ENCODE measurements at places on chromosomes 6 and 20.

DNA sequence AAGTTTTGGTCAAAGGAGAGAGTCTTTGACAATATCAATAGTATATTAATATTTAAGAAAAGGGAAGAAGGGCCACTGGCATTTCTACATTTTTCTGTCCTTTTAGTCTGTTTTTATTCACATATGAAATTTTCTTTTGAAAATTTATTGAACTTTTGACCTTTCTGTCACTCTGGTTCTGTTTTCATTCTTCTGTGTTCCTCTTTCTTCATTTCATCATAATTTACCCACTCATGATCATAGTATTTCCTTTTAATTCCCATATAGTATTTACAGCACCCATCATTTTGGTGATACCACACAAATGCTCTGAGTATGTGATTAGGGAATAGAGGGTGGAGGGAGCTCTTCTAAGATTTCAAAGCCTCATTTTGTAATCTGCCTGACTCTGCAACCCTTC lies 142.8 kb downstream of the GJA1 start:
- no peak for DNase-seq
- H3K4me3 ChIP-seq: no peak overlapping the region
- H3K27ac ChIP-seq: no peak overlapping the region
- H3K4me1 ChIP-seq: no peaks in the 10 kb centered on the region

- no peaks in the 10 kb centered on the region for H3K4me1 ChIP-seq
- H3K36me3 ChIP-seq: peaks cover 3% of the 10 kb centered on the region
- DNase-seq: no peak
- H3K27ac ChIP-seq: no peak overlapping the region
- no peak overlapping the region for H3K4me3 ChIP-seq
Measured at GRCh38 chr20:12055161-12055560, 137.5 kb downstream of the BTBD3 start.

DNA sequence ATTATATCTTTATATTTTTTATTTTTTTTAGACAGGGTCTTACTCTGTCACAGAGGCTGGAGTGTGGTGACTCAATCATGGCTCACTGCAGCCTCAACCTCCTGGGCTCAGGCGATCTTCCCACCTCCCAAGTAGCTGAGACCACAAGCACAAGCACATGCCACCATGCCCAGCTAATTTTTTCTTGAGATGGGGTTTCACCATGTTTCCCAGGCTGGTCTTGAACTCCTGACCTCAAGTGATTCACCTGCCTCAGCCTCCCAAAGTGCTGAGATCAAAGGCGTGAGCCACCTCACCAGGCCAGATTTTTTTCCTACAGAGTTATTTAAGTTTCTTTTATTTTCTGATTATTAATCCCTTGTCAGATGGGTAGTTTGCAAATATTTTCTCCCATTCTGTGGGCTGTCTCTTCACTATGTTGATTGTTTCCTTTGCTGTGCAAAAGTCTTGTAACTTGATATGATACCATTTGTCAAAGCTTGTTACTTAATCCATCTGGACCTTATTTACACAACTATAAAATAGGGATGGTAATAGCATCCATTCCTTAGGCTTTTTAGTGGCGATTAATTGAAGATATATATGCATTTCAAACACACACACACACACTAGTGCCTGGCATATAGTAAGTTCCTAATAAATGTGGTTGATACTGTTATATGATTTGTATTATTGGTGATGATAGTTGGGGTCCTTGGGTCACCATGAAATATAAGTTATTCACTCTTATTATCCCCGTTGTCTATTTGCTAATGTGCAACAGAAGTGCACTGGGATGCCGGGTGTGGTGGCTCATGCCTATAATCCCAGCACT lies 187.1 kb downstream of the BCAS1 start:
- H3K36me3 ChIP-seq: no peaks in the 10 kb centered on the region
- H3K4me1 ChIP-seq: peaks cover 49% of the 10 kb centered on the region
- no peak for DNase-seq
- peak overlapping the region; percentile 38 for H3K27ac ChIP-seq

DNA sequence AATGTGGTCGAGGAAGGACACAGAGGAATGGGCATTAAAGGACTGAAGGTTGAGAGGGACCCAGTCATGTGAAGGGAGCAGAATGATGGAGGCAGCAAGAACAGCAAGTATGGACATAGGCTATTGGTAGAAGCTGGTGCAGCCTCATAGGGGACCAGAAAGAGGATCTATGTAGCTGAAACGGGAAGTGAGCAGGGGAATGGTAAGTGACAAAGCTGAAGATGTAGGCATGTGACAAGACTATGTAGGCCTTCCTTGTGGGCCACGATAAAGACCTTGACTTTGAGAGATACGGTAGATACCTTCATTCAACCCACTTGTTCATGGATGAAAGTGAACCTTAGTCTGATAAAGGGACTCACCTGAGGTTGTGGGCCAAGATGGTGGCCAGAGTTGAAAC lies 3.5 kb downstream of the CTNNBL1 start:
- peaks cover 13% of the 10 kb centered on the region for H3K36me3 ChIP-seq
- no peak for DNase-seq
- H3K4me1 ChIP-seq: peaks cover 23% of the 10 kb centered on the region
- no peaks in the 10 kb centered on the region for H3K27me3 ChIP-seq
- H3K27ac ChIP-seq: peak overlapping the region; percentile 19

GRCh38 chr20:23534801-23535593 lies 33.3 kb downstream of the CST9L start:
- H3K27ac ChIP-seq: no peak overlapping the region
- peaks cover 13% of the 10 kb centered on the region for H3K4me1 ChIP-seq
- no peak overlapping the region for H3K4me3 ChIP-seq
- DNase-seq: no peak
- H3K36me3 ChIP-seq: peaks cover 4% of the 10 kb centered on the region

- no peak overlapping the region for H3K4me3 ChIP-seq
Measured at GRCh38 chr6:100339574-100340255, 125.0 kb downstream of the SIM1 start.

DNA sequence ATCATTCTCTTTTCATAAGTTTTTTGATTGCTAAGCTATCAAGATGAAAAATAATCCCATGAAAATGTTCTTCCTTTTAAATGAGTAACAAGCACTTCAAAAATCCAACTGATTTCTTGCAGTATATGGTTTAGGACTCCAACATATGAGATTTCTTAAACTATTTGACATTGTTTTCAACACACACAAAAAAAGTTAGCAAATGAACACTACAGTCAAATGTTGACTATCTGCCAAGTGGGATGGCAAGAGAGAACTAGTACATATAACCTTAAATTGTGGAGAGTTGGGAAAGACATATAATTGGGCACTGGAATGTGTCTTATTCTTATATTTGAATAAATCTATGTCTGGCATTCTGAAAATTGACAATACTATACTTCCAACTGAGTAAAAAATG lies 15.6 kb downstream of the COL21A1 start:
- H3K4me3 ChIP-seq: no peak overlapping the region
- H3K27ac ChIP-seq: no peak overlapping the region
- no peak for DNase-seq

- H3K4me3 ChIP-seq: peak overlapping the region; percentile 98
- peaks cover 65% of the 10 kb centered on the region for H3K36me3 ChIP-seq
- peak overlapping the region; percentile 99 for H3K27ac ChIP-seq
- no peaks in the 10 kb centered on the region for H3K27me3 ChIP-seq
Measured at GRCh38 chr6:35468980-35469750, 964 bp downstream of the RPL10A start.

- H3K4me3 ChIP-seq: no peak overlapping the region
- no peaks in the 10 kb centered on the region for H3K4me1 ChIP-seq
- H3K27me3 ChIP-seq: no peaks in the 10 kb centered on the region
- no peaks in the 10 kb centered on the region for H3K36me3 ChIP-seq
- DNase-seq: no peak
- H3K27ac ChIP-seq: no peak overlapping the region
Measured at GRCh38 chr6:64482631-64483030, 847.0 kb downstream of the PHF3 start.

DNA sequence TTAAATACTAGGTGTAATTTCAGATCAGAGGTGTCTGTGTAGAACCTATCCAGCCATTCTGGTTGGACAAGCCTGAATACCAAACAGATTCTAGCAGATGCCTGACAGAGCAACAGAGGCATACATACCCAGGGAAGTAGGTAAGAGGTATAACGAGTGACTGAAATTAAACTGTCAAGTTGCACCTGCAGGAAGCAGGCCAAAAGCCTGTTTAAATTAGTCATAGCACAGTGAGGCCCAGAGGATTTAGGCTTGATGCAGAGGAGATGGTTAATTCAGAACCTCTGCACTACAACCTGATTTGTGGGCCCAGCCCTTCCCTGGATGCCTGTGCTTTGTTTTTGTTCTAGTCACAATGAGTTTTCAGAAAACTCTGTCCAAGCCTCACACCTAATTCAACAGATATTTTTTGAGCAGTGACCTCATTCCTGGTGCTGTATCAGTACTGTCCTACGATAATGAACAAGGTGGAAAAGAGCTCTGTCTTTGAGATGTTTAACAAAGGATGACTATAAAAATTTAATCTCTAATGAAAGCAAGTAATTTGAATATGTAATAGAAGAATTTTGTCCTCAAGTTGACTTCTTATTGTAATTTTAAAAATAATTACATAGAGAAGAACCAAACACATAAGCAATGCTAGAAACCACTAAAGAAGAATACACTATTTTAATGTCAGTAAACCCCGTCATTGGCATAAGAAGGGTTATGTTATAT lies 31.7 kb downstream of the C6orf58 start:
- no peaks in the 10 kb centered on the region for H3K27me3 ChIP-seq
- no peak overlapping the region for H3K27ac ChIP-seq
- no peak for DNase-seq
- no peaks in the 10 kb centered on the region for H3K36me3 ChIP-seq

GRCh38 chr20:38414769-38415450 lies 20.2 kb downstream of the SNHG17 start:
- no peak for DNase-seq
- peaks cover 53% of the 10 kb centered on the region for H3K36me3 ChIP-seq
- H3K4me1 ChIP-seq: peaks cover under 1% of the 10 kb centered on the region
- no peaks in the 10 kb centered on the region for H3K27me3 ChIP-seq
- no peak overlapping the region for H3K27ac ChIP-seq
- H3K4me3 ChIP-seq: no peak overlapping the region

- no peaks in the 10 kb centered on the region for H3K36me3 ChIP-seq
- no peak for DNase-seq
- H3K27ac ChIP-seq: no peak overlapping the region
- H3K27me3 ChIP-seq: peaks cover 10% of the 10 kb centered on the region
- H3K4me3 ChIP-seq: no peak overlapping the region
- H3K4me1 ChIP-seq: no peaks in the 10 kb centered on the region
Measured at GRCh38 chr6:169312658-169313346, 59.2 kb upstream of the THBS2 start.

DNA sequence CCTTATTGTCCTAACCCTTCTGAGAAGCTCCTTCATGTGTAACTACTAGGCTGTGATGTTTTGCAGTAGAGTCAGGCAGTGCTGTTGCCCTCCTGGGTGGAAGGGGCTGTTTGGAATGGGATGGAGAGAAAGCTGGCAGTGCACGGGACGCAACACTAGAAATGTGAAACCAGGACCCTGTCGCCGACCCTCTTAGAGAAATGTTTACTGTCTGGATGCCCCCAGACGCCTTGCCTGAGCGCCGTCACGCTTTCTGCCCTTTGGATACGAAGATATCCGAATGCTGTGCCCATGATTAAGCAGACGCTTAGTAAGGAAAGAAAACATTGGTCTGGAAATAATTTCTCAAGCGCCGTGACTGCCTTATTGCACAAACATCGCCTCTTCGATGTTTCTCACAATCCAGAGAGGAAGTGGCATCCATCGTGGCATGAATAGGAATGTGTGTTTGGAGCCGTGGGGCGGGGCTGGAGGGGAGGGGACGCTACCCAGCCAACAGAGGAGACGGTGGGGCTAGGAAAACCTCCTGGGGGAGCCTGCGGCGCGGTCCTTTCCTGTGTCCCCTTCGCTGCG lies 661 bp upstream of the PPP1R14C start:
- H3K4me1 ChIP-seq: peaks cover 11% of the 10 kb centered on the region
- peak overlapping the region; percentile 67 for H3K4me3 ChIP-seq
- H3K27me3 ChIP-seq: peaks cover 43% of the 10 kb centered on the region
- DNase-seq: no peak
- H3K27ac ChIP-seq: no peak overlapping the region

Measured in effector memory CD8-positive, alpha-beta T cell (primary cell).